ENCODE measurements at places on chromosomes 3 and 15. TPM values are rescaled to one million over a fixed set of nuclear protein-coding genes. Genes with fewer than 3 reads are reported as not detected.

The ADGRG7 gene
- polyA plus RNA-seq: 0.10 TPM

The AGBL1 gene
- 0.08 TPM for polyA plus RNA-seq

The FOXL2 gene
- not detected for polyA plus RNA-seq

The ZBTB38 gene
- polyA plus RNA-seq: 67.8 TPM

The IQCH gene
- 10.1 TPM for polyA plus RNA-seq

The OR5H6 gene
- polyA plus RNA-seq: not detected

The CDC25A gene
- polyA plus RNA-seq: 10.5 TPM

The SEMA6D gene
- polyA plus RNA-seq: 28.4 TPM

The RMDN3 gene
- 38.7 TPM for polyA plus RNA-seq

The CHDH gene
- polyA plus RNA-seq: 8.8 TPM

The NR2E3 gene
- 0.21 TPM for polyA plus RNA-seq

The C3orf49 gene
- 0.40 TPM for polyA plus RNA-seq

The B3GNT5 gene
- 23.8 TPM for polyA plus RNA-seq

- no peak for DNase-seq
Measured at GRCh38 chr15:25693321-25694238, 169.5 kb downstream of the ATP10A start.

DNA sequence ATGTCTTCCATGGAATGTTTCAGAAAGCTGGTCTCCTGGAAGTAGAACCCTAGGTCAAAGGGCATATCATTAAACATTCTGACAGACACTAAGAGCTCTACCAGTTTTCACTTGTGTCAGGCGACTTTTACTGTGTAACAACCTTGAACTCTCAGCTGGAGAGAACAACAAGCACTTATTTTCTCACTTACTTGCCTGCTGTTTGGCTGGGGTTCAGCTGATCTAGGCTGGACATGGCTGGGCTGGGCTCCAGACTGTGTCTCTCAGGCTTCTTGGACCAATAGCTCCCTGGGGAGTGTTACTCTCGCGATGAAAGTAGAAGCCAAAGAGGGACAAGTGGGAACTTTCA lies 527.3 kb downstream of the SHQ1 start:
- DNase-seq: no peak

GRCh38 chr3:142693136-142693853 lies 30.5 kb upstream of the TRPC1 start:
- no peak for DNase-seq

DNA sequence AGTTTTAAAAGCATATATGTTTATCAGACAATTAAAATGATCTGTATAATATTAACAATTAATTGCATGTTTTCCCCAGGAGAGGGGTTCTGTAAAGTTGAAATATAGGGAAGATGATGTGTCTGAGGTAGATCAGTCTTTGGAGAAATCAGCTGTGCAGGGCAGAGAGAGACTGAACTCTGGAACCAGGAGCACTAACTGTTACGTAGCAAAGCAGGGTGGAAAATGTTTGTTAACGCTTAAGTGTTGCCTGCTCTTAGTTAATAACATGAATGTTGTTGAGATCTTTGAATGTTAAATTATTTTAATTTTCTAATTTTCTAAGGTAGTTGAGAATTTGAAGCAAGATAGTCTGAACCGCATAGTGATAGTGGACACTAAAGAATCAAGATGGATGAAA lies 57.5 kb downstream of the NEO1 start:
- no peak for DNase-seq

DNA sequence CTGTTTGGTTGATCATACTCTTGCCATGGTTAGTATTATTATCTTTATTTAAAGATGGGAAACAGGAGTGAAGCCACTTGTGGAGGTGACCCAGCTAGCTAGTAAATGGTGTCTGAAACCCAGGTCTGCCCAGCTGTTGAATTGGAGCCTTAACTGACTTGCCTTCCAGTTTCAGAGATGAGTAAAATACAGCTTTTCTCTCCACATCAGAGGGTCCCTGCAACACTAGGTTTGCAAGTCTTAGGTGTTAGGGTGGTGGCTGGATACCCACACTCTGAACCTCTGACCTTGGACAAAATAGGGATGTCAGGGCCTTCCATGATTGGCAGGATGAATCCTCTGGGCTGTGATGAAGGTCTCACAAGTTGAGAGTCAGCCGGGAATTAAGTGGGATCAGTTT lies 4.1 kb downstream of the FLNB start:
- DNase-seq: no peak

DNA sequence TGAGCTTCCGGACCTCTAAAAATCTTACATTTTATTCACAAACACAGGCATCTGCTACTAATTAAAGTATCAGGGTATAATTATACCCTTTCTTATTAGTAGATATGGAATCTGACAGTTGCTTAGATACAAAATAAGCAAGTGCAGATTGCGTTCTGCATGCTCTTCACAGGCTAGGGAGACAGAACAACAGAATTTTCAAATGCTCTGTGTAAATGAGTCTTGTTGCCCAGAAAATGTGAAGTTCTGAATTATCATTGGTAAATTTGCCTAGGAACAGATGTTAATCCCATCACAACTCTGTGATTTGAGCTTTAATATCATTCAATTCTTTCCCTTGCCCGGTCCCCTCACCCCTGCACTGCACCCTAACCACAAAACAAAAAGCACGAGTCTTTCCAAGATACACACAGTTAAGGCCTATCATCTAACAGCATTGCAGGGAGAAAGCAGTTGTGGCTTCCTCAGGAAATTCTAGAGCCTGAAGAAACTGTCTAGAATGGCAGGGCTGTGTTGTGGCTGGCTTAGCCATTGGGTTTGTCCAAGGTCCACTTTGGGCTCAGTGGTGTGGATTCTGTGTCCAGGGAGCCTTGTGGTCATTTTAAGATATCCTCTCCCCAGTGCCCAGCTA lies 119.8 kb downstream of the PDCD6IP start:
- no peak for DNase-seq

GRCh38 chr3:78754066-78754743 lies 1013.6 kb downstream of the ROBO1 start:
- DNase-seq: no peak

- no peak for DNase-seq
Measured at GRCh38 chr15:90679959-90680358, 37.2 kb upstream of the BLM start.

DNA sequence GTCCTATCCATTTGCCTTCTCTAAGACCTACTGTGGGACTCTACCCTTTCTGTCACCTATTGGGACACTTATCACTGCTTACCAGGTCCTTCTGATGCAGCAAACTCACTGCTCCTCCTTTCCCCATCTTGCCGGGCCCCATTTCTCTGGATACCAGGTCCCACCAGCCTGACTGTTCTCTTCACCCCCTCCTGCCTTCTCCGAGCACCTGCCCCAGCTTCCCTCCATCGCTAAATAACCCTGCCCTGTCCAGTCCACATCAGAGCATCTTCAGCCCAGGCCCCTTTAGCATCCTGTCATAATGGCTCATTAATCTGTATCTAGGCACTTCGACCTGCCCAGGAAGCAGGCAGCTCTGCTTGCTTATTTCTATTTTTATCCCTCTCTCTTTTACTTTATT lies 74.7 kb downstream of the CRYGS start:
- no peak for DNase-seq

GRCh38 chr3:140035871-140036270 lies 100.9 kb downstream of the CLSTN2 start:
- DNase-seq: no peak

DNA sequence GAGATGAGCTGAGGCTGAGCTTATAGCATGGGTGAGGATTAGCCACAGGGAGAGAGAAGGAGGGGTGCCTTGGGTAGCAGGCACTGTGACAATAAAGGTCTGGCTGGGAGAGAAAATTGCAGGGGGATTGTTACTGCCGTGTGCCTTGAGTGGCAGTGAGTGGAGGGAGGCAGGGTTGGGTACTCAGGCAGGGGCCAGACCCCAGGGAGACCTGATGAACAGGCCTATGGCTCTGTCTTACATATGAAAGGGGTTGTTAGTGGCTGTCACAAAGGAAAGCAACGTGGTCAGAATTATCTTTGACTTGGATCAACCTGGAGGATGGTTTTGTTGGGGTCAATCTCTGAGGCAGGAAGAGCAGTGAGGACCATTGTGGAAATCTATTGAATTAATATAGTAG lies 84.5 kb downstream of the LRTM1 start:
- no peak for DNase-seq

- no peak for DNase-seq
Measured at GRCh38 chr3:114307832-114308231, 14.0 kb downstream of the TIGIT start.

GRCh38 chr15:27353856-27354255 lies 382.9 kb downstream of the GABRG3 start:
- DNase-seq: no peak

DNA sequence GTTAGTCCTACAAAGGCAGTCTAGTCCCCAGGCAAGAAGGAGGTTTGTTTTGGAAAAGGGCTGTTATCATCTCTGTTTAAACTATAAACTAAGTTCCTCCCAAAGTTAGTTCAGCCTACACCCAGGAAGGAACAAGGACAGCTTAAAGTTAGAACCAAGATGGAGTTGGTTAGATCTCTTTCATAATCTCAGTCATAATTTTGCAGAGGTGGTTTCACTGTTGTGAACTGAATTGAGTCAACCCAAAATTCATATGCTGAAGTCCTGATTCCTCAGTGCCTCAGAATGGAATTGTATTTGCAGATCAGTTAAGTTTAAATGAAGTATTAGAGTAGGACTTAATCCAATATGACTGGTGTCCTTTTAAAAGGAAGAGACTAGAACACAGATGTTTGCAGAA lies 101.0 kb upstream of the C3orf80 start:
- no peak for DNase-seq

- DNase-seq: no peak
Measured at GRCh38 chr3:71582612-71583565, 639 bp downstream of the FOXP1 start.

- no peak for DNase-seq
Measured at GRCh38 chr3:79257791-79258190, 510.0 kb downstream of the ROBO1 start.

GRCh38 chr15:90239371-90239770 lies 5.4 kb downstream of the GDPGP1 start:
- no peak for DNase-seq

DNA sequence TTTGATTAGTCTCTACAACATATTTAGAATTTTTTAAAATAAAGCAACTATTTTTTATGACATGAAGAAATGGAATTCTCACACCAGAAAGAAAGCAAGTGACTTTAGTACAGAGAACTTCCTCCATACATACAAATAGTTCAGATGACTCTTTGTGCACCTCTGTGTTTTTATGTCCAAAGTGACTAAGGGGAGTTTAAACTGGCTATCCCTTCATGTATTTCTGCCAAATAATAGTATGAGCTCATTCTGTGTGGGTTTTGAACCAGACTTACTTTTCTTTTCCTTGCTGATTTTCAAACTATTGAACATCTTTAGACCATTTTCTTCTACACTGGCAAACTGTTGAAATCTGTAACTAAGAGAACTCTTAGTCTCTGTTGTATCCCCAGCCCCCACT lies 196.3 kb downstream of the EPHA3 start:
- no peak for DNase-seq

DNA sequence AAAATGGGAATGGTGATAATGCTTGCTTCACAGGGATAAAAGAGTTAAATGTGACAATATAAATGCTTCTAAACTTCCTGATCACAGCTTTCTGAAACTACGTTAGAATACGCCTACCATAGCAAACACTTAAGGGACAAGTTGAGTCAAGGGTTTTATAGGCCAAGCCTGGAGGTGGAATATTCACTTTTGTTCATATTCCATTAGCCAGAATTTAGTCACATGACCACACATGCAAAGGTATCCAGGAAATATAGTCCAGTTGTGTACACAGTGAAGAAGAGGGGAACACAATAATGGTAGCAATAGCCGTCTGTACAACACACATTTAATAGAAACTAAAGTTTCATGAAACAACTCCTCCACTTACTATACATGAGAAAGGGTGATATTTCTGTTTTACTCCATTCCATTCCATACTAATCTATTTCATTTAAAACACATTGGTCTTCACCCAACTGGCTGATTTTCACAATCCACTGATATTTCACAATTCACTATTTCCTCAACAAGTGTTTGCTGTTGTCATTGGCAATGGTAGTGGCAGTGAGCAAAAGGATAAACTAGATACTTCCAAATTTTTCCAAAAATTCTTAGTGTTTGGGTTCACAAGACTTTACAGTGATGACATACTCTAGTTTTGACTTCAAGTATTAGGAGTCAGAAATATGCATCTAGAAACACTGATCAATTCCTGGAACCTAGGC lies 270.9 kb downstream of the ERC2 start:
- DNase-seq: no peak

DNA sequence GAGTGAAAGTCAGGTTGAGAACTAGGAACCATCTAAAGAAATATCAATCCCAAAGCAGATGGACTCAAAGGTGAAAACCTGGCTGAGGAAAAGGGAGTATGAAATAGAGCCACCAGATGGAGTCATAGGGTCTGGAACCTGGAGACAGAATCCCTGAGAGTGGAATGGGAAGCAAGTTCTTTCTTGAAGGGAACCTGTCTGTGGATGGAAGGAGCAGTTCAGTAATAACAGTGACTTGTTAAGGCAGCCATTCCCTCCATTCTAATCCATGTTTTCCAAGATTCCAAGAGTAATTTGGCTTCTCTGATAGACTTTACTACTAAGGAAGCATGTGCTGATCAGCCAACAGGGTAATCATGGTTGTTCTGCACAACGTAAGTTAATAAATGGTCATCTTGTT lies 22.5 kb upstream of the AQP9 start:
- no peak for DNase-seq

DNA sequence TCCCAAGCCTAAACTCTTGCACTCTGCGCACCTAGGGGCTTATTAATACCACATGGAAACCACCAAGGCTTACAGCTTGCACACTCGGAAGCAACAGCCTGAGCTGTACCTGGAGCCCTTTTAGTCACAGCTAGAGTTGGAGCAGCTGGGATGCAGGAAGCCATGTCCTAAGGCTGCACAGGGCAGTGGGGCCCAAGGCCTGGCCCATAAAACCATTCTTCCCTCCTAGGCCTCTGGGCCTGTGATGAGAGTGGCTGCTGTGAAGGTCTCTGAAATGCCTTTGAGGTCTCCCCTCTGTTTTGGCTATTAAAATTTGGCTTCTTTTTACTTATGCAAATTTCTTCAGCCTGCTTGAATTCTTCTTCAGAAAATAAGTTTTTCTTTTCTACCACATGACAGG lies 383.9 kb upstream of the UBE2E2 start:
- DNase-seq: no peak

DNA sequence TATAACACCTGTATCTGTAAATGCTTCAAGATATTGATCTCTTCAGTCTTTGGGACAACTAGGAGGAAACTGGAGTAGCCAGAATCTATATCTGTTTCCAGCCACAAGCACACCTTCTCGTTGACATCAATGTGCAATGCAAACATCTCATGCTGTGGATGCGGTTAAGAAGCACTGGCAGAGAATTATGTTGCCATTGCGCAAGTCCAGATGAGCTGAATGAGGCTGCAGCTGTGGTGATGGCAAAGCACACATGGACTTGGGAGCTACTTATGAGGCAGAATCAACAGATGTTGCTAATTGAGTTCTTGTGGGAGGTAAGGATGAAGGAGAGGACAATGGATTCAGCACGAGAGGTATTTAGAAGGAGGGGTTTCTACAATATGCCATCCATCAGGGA lies 90.9 kb downstream of the STRIT1 start:
- no peak for DNase-seq

DNA sequence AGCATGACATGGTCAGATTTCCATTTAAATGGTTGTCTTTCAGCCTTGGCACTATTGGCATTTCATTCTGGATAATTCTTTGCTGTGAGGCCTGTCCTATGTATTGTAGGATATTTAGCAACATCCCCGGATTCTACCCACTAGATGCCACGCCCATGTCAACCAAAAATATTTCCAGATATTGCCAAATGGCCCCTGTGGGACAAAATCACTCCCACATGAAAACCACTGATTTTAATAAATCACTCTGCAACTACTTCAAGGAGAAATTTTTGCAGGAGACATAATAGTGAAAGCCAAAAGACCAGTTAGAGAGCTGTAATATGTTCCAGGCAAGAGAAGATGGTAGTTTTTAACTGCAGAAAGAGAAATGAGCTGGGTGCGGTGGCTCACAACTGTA lies 55.9 kb upstream of the RARB start:
- DNase-seq: no peak
